Stimulated activated CD8-positive, alpha-beta memory T cell treated with anti-CD3 and anti-CD28 coated beads, Interleukin-7, amount 100 ng/mL, for 4 hours (primary cell): ENCODE measurements at places on chromosomes 4 and X.

GRCh38 chrX:50386520-50386919 is 84.1 kb downstream of the DGKK start:
- no peak for DNase-seq

DNA sequence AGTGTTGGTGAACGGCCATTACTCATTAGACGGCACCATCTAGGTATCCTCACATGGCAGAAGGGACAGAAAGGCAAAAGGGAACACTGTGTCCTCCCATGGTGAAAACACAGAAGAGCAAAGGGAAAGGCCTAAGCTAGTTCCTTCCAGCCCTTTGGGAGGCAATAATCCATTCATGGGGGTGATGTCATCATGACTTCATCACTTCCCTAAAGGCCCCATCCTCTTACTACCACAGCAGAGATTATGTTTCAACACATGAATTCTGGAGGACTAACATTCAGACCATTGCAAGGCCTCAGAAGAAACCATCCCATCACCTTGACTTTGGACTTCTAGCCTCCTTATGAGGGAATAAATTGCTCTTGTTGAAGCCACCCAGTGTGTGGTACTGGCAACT is 238.2 kb downstream of the MGST2 start:
- DNase-seq = no peak

GRCh38 chrX:47704736-47705135 is 45.8 kb upstream of the UXT start:
- DNase-seq = no peak

DNA sequence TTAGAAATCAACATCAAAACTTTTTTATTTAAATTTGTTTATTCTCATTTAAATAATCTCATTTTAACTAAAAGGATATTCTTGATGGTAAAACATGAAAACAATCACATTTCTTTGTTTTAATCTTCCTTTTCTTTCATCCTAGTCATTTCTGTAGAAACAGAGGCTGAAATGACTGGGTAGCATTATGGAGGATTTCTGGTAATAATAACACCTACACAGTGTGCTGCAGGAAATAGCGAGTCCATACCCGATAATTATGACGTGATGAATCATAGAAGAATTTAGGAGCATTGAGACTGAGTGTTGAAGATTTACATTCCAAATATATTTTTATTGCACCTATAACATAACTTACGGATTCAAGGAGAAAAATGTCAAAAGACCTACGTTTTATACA is 31.4 kb upstream of the BBS12 start:
- no peak for DNase-seq

- DNase-seq = no peak
Measured at GRCh38 chr4:83546786-83547185, 10.9 kb downstream of the GPAT3 start.

DNA sequence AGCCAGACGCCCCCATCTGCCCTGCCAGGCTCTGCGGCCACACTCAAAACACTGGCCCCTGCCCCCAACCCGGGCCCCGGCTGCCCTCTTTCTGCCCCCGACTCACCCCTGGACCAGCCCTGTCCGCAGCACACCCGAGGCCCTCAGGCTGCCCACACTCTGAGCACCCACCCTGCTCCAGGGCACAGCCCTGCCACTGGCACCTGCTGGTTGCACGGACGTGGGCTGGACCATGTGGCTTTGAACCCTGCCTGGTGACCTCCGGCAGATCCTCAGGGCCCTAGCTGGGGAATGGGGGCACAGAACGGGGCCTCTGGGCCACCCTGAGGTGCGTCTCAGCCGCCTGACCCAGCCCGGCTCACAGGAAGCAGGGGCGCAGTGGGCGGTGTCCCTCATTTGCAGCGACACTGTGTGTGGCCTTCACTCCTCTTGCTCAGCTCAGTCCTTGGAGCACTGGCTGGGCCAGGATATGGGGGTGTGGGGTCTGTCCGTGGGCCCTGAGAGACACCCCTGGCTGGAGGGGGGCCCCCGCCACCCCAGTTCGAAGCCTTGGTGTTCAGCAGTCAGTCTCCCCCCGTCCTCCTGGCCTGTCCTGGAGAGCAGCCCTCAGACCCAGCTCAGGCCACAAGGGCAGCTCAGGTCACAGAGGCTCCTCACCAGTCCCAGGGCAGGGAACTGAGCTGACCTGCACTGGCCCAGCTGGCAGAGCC is 73.2 kb downstream of the FAM53A start:
- DNase-seq = no peak
